ENCODE measurements at places on chromosomes 7 and 10.

DNA sequence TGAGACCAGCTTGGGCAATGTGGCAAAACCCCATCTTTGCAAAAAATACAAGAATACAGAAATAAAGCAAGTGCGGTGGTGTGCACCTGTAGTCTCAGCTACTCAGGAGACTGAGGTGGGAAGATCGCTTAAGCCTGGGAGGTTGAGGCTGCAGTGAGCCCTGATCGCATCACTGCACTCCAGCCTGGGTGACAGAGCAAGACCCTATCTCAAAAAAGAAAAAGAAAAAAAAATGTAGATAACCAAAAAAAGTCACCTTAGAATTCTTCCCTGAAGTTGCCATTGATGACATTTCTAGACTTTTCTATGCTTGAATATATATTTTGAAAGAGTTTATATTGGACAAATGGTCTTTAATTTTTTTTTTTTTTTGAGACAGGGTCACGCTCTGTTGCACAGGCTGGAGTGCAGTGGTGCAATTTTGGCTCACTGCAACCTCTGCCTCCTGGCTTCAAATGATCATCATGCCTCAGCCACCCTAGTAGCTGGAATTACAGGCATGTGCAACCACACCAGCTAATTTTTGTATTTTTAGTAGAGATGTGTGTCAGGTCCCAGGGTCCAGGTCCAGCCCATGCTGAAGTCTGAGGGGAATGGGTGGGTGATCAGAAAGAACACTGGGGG is 35.1 kb upstream of the MTPAP start:
- DNase-seq = no peak

- no peak for DNase-seq
Measured at GRCh38 chr7:55539380-55539779, 32.9 kb downstream of the VOPP1 start.

GRCh38 chr10:26690731-26691475 is 6.6 kb upstream of the PDSS1 start:
- DNase-seq = no peak

- DNase-seq = no peak
Measured at GRCh38 chr7:26964156-26964808, 99.9 kb upstream of the SKAP2 start.

DNA sequence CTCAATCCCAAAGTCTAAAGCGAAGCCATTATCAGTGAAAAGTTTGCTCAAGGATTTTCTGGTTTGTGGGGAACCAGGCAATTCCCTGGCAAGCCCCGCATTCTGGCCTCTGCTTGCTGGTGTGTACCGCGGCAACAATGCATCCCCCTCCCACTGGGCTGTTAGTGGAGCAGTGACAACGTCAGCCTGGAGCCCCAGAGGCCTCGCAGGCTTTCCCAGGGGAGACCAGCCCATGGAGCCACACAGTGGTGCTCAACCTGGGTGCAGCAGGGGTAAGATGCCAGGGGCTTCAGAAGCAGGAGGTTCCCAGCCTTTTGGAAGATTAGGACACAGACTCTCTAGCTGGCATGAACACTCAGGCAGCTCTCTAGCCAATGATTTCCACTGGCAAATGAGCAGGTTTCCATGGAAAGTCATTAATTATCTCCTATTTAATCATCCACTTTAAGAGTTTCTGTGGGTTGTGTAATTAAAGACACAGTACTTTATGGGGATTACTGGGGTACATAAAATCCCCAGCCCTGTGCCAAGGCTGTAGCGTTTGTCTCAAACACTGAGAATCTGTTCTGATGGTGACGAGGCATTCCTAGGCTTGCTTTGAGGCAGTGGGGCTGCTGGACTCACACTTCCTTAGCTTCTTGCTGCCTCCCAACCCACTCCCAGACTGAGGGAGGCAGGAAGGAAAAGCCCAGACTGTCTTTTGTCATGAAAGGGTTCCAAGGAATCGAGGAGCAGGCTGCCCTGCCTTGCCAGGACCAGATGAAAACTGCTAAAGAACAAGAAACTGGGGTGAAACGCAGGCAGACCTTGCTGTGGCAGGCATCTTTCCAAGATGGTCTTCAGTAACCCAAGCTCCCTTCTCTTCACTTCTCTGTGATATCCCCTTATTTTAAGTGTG is 411.9 kb upstream of the SHH start:
- no peak for DNase-seq

DNA sequence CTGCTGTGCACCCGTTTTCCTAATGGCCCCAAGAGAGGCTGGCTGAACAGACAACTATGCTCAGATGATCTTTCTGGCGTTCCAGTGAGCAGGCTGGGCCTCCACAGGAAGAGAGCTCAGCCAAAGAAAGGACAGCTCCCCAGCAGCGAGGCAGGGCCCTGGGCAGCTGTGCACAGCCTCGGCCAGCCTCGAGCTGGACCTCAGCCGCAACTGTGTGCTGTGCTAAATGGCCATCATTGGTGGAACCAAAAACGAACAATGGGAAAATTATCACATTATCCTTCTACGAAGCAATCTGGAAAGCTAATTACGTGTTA is 97.5 kb downstream of the CTBP2 start:
- DNase-seq = peak; percentile 11

- no peak for DNase-seq
Measured at GRCh38 chr10:11794566-11794965, 28.6 kb upstream of the PROSER2 start.

DNA sequence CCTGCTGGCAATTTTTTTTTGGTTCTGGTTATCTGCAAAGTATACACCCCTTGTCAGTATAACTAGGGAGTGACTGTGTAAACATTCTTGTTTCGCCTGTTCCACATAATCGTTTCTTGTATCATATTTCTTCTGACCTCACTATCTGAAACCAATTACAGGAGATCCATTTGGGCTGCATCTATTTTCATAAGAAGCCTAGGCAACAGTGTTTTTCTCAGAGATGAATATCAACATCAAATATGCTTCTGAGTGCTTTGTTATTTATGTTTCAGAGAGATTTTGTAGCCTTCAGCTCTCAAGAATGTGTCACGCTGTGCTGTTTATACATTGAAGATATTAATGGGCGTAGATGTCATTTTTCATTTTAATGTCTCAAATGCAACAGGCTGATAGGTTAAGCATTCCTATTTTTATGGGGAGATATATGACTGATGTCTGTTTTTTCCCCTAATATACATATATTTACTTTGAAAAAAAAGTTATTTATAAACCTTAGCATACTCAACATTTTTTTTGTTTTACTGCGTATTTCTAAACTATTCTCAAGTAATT is 115.5 kb downstream of the FOXP2 start:
- DNase-seq = no peak

DNA sequence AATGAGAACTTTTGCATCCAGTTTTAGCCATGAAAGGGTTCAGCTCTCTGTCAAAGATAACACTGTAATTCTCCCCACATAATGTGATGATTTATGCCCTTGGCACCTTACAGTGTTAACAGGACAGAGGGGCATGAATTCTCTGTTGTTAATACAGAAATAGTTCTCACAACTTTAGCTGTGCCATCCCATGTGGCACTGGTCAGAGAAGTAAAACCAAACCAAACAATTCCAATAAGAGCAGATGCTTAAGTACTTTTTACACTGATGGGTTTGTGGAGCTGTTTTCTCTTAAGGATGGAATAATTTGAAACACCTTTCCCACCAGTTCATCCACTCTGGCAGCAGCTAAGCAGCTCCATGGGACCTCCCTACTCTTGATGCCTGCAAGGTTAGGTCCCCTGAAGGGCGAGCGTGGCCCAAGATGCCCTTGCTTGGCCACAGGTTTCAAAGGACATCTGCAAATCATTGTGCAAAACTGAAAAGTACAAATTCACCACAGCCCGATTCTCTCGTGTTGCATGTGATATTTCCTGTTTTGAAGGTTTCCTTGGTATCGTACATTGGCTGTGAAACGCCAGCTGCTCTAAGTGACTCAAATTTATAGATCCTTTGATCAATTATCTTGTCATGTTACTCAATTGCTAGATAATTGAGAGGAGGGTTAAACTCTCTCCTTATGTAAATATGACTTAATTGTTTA is 82.5 kb upstream of the CREB5 start:
- DNase-seq = no peak

- no peak for DNase-seq
Measured at GRCh38 chr10:86936661-86937501, 20.5 kb downstream of the MMRN2 start.

GRCh38 chr10:43960477-43960876 is 311.8 kb upstream of the ZNF32 start:
- no peak for DNase-seq

DNA sequence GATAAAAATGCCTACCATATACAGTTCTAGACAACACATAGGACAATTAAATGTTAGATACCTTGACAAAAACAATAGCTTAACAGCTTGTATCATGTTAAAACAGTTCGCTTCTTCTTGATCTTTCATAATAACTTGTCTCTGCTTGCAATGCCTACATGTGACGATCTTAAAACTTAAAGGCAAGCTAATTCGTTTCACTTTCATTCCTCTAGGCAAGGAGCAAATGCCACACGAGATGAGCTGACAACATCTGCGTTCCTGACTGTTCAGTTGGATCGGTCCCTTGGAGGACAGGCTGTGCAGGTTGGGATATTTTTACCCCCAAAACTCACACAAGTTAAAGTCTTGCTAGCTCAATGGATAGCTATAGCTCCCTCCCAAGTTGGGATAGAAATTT is 51.6 kb upstream of the ARL4A start:
- no peak for DNase-seq

DNA sequence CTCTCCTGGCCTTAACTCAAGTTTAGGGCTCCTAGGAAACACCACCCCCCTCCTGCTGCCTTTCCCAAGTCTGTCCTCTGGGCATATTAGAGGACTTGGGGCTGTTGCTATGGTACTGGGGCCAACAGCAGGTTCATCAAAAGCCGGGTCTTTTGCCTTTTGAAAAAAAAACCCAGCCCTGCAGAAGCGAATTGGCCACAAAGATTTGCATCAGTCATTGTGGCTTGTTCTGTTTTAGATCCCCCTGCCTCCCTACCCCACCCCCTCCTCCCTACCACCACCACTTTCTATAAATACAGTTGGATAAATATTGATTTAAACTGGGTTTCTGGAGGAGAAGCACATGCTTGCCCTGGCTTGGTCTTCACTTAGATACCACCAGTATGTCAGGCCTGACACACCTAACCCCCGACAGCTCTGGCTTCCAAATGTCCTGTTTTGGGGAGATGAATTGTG is 7.0 kb downstream of the MXI1 start:
- DNase-seq = no peak

- DNase-seq = no peak
Measured at GRCh38 chr10:108203905-108204527, 1039.5 kb upstream of the SORCS1 start.

DNA sequence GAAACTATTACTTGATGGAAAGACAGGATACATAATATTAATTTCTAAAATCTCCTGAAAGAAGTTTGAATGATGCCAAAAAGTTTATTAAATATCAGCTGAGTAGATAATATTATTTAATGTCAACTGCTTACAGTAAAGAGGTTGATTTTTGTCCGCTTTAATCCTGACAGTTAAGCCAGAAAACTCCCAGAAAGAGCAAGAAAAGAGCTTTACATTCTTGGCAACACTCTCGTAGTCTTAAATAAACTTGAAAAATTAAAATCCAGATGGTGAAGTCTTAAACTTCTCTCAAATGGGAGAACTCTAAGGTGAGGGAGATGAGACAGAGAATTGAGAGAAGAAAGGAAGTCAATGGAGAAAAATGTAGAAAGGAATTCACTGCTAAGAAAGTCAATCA is 199.3 kb upstream of the PLXDC2 start:
- no peak for DNase-seq

GRCh38 chr7:23115991-23116390 is 10.4 kb downstream of the KLHL7 start:
- DNase-seq = no peak

- no peak for DNase-seq
Measured at GRCh38 chr7:15678653-15679052, 7.8 kb downstream of the MEOX2 start.

DNA sequence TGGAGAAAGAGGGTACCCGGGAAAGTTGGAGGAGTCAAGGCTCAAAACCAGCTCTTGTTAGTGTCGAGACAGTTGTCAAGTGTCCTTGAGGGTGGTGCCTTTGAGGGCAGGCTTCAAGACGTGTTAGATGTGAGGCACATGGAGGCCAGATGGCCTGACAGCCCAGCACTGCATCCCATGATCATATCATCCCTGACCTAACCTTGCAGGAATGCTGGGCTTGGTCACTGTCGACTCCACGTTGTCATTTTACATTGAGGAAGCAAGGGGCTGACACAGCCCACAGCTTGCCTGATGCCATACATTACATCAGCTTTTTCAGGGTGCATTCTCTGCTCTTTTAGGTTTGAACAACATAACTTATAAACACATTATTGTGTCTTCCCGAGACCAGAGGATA is 114.1 kb downstream of the ABCA13 start:
- DNase-seq = no peak

GRCh38 chr7:26005683-26006410 is 146.2 kb upstream of the NFE2L3 start:
- no peak for DNase-seq

Measured in caudate nucleus (tissue), 63 donors.